Effector CD8-positive, alpha-beta T cell (primary cell): ENCODE measurements at places on chromosomes 6 and 20.

DNA sequence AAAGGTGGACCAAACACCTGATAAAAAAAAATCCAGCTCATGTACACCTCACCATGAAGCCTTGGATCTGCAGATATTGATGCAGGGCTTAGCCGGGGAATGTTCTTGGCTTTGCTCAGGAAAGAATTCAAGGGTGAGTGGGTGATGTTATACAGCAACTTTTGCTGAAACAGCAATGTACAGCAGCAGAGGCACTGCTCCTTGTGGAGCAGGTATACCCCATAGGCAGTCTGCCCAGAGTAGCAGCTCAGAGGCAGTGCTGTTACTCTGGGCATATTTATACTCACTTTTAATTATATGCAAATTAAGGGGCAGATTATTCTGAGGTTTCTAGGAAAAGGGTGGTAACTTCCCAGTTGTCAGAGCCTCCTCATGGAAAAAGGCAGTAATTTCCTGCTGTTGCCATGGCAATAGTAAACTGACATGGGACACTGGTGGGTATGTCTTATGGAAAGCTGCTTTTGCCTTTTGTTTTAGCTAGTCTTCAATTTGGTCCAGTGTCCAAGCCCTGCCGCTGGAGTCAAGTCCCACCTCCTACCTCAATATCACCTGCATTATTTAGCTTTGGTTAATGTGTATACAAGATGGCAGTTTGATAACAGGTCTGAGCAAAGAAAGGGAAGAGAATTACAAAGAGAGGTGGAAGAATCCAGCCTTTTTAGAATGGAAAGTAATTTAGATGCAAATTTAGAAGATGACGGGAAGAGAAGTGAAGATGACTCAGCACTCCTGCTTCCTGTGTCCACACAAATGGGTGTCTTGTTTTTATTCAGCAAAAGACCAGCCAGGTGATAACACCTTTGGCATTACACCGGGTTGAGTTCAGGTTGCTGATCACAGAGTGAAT lies 110.1 kb upstream of the JAG1 start:
- DNase-seq = no peak

DNA sequence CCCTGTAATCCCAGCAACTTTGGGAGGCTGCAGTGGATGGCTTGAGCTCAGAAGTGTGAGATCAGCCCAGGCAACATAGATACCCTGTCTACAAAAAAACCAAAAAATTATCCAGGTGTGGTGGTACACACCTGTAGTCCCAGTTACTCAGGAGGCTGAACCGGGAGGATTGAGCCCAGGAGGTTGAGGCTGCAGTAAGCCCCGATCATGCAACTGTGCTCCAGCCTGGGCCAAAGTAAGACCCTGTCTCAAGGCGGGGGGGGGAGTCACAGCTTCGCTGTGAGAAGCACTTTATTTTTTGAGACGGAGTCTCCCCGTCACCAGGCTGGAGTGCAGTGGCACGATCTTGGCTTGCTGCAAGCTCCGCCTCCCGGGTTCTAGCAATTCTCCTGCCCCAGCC lies 54.2 kb downstream of the EZR start:
- no peak for DNase-seq

- no peak for DNase-seq
Observed at GRCh38 chr6:51094271-51094670, 275.6 kb downstream of the TFAP2B start.

- no peak for DNase-seq
Observed at GRCh38 chr6:23409531-23409930, 716.5 kb upstream of the NRSN1 start.

GRCh38 chr20:58875541-58876134 lies 23.1 kb downstream of the GNAS start:
- no peak for DNase-seq

DNA sequence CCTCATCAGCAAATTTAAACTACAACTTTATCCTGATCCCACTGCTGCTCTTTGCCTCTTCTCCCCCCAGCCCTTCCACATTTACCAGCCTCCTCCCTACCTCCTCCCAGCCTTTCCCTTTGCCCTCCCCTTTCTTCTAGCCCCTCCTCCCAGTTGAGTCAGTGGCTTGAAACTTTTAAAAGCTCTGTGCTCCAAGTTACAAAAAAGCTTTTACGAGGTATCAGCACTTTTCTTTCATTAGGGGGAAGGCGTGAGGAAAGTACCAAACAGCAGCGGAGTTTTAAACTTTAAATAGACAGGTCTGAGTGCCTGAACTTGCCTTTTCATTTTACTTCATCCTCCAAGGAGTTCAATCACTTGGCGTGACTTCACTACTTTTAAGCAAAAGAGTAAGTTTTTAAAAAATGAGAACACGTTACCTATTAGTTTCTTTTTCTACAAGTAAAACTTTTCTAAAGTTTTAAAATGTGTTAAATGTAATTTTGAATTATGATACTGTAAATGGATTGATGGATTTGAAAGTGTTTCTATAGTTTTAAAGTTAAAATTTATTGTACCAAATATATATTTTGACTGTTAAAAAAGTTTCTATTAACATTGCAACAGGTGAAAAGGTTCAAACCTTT lies at the start of gene GJA1:
Gene GJA1, plus strand, starts transcription at position 203 of the 626 bp plus-strand sequence. CDS start 11,202 bp downstream, outside the sequence.
- DNase-seq = no peak

- no peak for DNase-seq
Observed at GRCh38 chr6:146931214-146931613, 273.0 kb upstream of the STXBP5 start.

- DNase-seq = no peak
Observed at GRCh38 chr6:156309017-156309416, 468.2 kb upstream of the ARID1B start.

DNA sequence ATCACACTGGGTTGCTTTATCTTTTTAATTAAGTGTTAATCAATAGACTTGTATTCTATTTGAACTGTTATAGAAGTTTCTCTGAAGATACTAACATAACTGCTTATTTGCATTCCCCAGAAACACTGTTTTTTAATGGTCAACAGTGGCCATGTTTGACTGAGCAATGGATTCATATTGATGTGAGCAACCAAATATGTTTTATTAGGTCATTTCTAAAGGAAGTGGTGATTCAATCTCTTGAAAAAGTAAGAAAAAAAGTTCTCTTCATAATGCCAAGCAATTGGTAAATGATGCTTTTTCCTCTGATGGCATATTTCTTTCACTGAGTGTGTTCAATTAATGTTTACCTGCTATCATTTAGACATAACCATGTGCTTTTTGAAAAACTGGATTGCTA lies 593.0 kb upstream of the CITED2 start:
- DNase-seq = no peak

GRCh38 chr20:10221021-10221420 lies 2.4 kb downstream of the SNAP25 start:
- DNase-seq = no peak

DNA sequence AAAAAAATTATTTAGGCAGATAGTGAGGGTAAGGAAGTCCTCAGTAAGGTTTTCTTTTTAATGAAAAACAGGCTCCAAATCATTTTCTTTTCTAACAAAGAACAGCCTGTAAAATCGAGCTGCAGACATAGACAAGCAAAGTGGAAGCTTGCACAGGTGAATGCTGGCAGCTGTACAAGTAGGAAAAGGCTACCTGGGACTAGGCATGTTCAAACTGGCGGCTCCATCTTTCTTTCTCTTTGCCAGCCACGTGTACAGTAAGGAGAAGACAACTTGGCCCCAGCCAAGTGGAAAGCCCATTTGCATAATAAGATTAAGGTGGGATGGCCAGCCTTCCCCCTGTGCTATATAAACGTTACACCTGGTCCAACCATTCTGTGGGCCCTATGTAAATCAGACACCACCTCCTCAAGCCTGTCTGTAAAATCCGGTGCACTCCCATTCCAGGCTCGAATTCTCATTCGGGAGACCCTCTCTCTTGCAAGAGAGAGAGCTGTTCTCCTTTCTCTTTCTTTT lies 27.0 kb upstream of the SLC2A12 start:
- no peak for DNase-seq

DNA sequence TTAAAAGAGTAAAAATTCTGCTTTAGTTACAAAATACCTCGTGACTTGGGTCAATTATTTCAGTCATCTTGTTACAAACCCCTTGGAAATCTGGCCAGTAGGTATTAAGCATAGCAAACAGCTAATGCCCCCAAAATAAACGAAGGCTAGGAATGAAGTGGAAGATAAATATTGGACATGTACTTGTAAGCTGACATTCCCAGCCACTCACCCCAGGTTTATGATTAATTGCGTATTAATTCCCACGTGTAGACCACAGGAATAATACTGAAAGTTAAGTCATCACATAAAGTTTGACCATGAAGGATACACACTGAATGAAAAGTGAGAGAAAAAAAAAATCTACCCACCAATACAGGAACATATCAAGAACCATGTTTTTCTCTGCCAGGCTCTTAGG lies 936.5 kb upstream of the ADGRB3 start:
- DNase-seq = no peak

DNA sequence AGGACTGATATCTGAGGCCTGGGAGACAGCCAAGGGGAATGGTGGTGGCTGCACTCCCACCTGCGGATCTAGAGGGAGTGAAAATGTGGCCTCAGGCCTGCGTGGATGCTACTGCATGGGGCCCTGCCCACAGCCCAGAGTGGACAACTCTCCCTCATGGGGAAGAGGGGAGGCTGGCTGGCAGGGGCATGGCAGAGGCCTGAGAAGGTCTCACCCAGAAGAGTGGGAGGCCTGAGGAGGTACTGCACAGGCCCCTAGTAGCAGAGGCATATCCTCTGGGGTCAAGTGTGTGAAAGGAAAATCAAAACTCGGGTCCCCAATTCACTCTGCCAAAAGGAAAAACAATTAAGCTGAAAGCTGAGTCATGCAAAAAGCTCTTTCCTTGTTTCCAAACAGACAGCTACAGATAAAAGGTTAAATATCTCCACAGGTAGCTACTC lies 158.2 kb downstream of the AKAP7 start:
- DNase-seq = no peak

DNA sequence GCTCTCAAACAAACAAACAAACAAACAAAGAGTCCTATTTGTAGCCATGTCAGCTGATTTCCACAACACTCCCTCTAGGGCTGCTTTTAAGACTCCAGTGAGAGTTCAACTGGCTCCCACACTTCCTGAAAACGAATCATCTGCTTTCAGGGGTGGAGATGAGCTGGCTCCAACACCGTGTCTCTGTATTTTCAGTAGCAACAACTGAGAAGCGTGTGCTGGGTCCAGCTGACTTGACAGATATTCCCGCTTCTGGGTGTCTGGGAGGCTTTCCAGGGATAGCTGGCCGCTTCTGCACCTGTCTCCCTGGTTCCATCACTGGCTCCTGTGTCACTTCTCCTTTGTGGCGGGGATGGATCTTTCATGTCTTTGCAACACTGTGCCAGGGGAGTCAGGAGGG lies 272.5 kb upstream of the SOX4 start:
- DNase-seq = no peak

DNA sequence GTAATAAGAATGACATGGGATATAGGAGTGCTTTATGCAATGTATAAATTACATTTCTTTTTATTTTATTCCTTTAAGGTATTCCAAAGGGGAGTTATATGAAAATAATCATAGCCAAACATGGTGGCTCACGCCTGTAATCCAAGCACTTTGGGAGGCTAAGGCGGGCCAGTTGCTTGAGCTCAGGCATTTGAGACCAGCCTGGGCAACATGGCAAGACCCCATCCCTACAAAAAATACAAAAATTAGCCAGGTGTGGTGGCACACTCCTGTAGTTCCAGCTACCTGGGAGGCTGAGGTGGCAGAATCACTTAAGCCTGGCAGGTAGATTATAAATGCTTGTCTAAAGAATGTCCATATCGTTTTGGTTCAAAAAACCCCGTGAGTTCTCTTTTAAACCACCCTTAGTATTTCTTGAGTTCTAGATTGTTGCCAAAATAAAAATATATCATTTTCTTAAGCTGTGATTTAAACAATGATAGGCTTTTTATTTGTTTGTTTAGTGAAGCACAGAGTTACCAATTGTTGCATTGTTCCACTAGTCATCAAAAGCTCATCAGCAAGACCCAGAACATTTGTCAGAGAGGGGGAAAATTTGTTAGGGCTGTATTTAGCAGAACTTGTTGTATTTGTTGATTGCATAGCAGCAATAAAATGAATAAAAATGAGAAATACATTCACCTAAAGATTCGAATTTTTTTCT lies 146.2 kb downstream of the KHDC1L start:
- DNase-seq = no peak

DNA sequence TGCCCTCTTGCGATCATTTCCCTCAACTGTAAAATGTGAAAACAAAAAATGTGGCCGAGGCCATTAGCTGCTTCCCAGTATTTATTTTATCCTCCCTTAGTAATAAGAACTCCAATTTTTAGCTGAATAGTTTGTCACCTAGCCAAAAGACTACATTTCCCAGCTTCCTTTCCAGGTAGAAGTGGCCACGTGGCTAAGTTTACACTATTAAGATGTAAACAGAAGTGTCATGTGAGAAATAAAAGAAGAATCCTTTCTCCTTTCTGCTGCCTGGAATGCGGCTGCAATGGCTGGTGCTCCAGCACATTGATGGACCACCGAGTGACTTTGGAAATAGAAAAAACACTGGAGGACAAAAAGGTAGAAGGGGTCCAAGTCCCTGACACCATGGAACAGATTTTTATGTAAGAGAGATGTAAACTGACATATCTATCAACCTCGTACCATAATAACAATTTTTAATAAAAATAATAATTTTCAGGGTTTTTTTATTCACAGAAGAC lies 268.8 kb downstream of the PKHD1 start:
- DNase-seq = no peak

DNA sequence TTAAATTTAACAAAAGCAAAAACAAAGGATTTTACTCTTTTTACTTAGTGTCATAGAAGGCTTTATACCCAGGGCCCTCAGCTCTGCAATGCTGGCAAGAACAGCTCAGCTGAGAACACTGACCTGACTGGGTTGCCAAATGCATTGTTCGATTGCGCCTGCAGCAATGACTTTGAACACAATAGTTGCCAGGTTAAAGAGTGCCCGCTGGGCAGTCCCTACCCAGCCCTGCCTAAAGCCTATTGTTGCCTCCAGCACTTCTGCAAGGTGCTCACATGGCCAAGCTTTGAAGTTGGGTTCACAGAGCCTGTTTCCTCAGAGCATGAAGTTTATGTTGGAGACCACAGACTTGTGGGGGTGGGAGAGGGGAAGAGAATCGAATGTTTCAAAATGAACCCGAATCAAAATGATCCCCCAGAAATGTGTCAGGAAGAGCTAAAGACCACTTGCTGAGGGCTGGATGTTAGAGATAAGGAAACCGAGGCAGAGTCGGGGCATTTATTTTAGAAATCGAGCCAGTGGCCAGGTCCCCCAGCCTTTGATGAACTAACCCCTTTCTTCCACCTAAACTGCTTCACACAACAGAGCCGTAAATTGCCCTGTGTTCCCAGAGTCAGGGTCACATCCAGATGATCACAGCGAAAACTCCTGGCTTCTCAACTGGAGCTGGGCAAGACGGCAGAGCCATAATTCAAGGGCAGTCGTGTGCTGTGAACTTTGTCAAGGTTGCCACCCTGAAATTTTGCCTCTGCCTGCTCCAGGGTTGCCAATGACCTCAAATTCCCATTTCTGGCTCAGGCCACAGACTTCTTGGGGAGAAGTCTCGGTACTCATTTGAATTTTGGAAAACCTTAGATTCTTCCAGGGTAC lies 55.0 kb downstream of the FOXA2 start:
- DNase-seq = no peak

DNA sequence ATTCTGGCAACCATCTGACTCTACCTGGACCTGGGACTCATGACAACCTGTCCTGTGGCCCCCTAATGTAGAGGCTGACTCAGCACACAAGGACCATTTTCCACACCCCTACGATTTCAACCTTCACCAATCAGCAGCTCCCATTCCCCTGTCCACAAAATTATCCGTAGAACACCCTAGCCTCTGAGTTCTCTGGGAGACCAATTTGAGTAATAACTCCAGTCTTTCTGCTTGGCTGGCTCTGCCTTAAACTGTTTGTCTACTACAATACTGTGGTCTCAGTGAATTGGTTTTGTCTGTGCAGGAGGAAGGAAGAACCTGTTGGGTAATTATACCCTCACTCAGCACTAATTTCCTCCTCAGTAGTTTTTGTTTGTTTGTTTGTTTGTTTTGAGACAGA lies 99.3 kb upstream of the MRPS10 start:
- no peak for DNase-seq
